ENCODE measurements at places on chromosomes 7 and 10. TPM values are rescaled to one million over a fixed set of nuclear protein-coding genes. Genes with fewer than 3 reads are reported as not detected.

- H3K4me3 ChIP-seq: no peak overlapping the region
- DNase-seq: no peak
- peaks cover 6% of the 10 kb centered on the region for H3K4me1 ChIP-seq
- no peaks in the 10 kb centered on the region for H3K27me3 ChIP-seq
- H3K27ac ChIP-seq: no peak overlapping the region
- peaks cover 3% of the 10 kb centered on the region for H3K36me3 ChIP-seq
Observed at GRCh38 chr7:138738114-138738513, 37.0 kb upstream of the SVOPL start.

GRCh38 chr7:2930310-2931033, 86.4 kb upstream of the GNA12 start:
- H3K27ac ChIP-seq: no peak overlapping the region
- no peaks in the 10 kb centered on the region for H3K36me3 ChIP-seq
- peaks cover 11% of the 10 kb centered on the region for H3K4me1 ChIP-seq
- DNase-seq: no peak
- H3K4me3 ChIP-seq: no peak overlapping the region

DNA sequence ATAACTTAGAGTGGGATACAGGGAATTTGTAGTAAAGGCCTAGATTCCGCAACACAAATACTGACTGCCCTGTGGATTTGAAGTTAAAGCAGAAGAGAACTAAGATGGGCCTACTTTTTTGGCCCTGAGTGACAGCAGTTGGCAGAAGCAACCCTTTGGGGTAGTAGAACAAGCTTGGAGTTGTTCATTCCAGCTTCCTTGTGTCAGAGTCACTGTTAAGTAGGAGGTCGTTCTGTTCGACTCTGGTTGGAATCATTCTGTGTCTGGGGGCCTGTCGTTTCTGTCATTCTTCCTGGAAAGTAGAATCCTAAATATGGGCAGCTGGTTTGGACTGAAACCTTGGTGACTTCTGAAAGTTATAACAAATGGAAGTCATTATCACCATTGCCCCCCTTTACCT, 865.9 kb downstream of the LRMDA start:
- H3K4me1 ChIP-seq: peaks cover 9% of the 10 kb centered on the region
- H3K4me3 ChIP-seq: no peak overlapping the region
- no peaks in the 10 kb centered on the region for H3K36me3 ChIP-seq
- DNase-seq: no peak

DNA sequence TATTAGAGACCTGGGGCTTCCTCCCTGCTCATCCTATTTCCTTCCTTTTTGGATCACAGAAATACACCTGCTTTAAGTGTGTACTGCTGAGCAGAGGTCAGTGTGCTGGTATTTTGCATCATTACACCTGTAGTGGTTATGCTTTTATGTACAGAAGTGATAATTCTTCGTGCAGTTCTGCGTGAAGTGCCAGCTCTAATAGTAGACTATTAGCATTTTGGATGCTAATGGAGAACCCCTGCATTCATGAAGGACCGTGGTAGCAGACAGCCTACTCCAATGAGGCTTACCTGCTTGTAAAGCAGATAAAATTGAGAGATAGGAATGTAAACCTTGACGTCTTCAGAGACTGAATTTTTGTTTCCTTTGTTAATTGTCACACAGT, 114.3 kb downstream of the CDK14 start:
- DNase-seq: no peak
- peaks cover 38% of the 10 kb centered on the region for H3K4me1 ChIP-seq
- peak overlapping the region; percentile 80 for H3K4me3 ChIP-seq
- no peak overlapping the region for H3K27ac ChIP-seq
- H3K36me3 ChIP-seq: no peaks in the 10 kb centered on the region

- DNase-seq: no peak
- H3K27me3 ChIP-seq: peaks cover 4% of the 10 kb centered on the region
- no peaks in the 10 kb centered on the region for H3K4me1 ChIP-seq
- no peaks in the 10 kb centered on the region for H3K36me3 ChIP-seq
- no peak overlapping the region for H3K4me3 ChIP-seq
Observed at GRCh38 chr7:100195222-100195621, 17.5 kb downstream of the STAG3 start.

DNA sequence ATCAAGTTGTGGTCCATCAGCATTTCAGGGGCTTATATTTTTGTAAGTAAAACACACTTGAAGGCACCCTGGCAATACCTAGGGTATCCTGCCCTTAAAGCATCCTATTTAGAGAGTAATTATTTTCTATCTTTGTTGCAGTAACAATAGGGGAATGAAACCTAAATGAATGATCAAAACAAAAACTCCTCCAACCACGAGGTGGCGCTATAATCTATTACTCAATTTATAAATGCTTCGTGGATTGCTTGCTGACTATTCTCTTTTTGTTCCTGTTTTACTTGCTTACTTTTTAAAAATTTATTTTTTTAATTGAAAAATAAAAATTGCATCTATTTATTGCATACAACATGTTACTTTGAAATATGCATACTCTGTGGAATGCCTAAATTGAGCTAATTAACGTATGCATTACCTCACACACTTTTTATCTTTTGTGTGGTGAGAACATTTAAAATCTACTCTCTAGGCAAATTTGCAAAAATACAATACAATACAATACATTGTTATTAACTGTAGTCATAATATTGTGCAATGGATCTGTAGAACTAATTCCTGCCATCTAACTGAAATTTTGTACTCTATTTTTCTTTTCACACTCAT, 147.7 kb upstream of the BMPER start:
- peaks cover 8% of the 10 kb centered on the region for H3K27me3 ChIP-seq
- H3K27ac ChIP-seq: peak overlapping the region; percentile 53
- no peak overlapping the region for H3K4me3 ChIP-seq
- H3K4me1 ChIP-seq: peaks cover 43% of the 10 kb centered on the region
- no peak for DNase-seq

DNA sequence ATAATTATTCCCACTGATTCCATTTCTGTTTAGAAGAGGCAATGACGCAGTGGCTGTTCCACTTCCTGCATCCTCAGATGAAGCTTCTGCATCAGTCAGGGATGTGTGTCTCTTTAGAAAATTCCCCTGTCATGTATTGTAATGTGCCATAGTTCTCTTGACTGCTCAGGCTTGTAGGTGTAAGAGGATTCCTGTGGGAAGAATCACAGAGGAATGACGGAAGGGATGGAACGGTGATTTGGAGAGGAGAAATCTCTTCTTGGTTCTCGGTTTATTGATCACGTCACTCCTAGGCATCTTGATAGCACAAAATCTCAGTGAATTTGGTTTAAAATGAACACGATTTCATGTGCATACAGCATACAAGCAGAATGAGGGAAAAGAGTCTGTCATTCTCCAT, 69.8 kb upstream of the PRKCQ start:
- H3K36me3 ChIP-seq: no peaks in the 10 kb centered on the region
- H3K27ac ChIP-seq: no peak overlapping the region
- no peak for DNase-seq
- H3K27me3 ChIP-seq: peaks cover 2% of the 10 kb centered on the region
- no peak overlapping the region for H3K4me3 ChIP-seq

Gene HMX2
- total RNA-seq: not detected

Gene CAV1
- 0.78 TPM for total RNA-seq

Measured in glutamatergic neuron (in vitro differentiated cells).